ENCODE measurements at places on chromosomes 3 and 15.

GRCh38 chr3:185717121-185717520 is 107.7 kb downstream of the IGF2BP2 start:
- no peak for DNase-seq

DNA sequence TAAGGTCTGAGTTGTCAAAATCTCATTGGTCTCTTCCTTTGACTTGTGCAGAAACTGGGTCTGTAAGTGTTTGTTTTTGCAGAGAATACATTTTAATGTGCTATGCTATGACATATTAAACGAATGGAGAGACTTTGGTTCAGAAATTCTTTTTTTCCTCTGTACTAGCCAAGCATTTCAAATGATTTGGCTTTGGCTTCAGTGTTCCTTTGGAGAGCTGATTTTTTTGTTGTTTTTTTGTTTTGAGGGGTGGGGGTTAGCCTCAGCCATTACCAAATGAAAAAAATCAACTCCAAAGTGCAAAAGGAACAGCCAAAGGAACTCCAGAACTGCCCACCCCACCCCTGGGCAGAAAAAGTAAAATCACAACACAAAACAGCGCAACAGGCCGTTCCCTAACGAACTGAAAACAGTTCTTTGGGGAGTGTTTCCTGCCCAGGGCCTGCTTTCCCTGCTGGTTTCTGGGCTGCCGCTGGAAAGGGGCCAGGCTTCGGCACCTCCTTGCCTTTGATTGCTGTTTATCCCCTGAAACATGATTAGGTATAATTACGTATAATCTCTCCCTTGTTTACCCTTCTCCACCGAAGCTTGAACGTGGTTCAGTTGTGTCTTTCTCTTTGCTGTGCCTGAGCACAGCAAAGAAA is 57.6 kb upstream of the NEO1 start:
- no peak for DNase-seq

DNA sequence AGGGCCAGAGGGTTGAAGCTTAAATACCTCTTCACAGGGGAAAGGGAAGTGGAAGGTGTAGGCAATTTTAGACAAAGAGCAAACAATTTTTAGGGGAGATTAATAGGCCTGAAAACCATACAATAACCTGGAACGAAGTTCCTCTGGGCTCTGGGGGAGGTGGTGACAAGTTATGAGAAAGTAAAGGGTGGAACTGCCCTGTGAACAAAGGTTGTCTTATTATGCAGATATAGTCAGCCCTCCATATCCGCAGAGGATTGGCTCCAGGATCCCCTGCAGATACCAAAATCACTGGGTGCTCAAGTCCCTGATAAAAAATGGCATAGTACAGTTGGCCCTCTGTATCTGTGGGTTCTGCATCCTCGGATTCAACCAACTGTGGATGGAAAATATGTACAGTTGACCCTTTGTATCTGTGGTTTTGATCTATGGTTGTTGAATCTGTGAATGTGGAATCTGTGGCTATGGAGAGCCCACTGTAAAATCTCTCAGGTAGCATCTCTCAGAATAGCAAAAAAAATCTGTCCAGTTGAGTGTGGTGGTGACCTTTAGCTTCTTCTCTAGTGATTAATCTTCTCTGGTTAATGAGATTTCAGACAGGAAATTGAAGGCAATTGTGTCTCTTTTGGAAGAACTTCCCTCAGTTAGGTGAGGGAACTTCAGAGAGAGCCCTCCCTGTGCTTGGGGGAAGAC is 40.2 kb downstream of the CLEC3B start:
- DNase-seq, result no peak

DNA sequence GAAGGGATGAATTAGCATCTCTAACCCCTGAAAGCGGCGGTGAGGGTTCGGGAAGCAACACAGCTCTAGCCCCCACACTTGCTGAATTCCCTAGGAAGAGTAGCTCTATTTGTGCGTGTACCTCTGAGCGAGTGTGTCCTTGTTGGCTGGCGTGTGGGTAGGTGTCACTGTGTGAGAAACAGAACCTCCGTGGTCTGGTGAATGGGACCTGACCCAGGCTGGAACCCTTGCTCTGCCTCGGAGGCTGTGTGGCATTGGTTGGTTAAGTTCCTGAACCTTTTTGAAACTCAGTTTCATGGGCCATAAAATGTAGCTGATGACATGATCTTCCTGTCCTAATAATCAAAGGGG is 414 bp upstream of the TMEM115 start:
- no peak for DNase-seq

DNA sequence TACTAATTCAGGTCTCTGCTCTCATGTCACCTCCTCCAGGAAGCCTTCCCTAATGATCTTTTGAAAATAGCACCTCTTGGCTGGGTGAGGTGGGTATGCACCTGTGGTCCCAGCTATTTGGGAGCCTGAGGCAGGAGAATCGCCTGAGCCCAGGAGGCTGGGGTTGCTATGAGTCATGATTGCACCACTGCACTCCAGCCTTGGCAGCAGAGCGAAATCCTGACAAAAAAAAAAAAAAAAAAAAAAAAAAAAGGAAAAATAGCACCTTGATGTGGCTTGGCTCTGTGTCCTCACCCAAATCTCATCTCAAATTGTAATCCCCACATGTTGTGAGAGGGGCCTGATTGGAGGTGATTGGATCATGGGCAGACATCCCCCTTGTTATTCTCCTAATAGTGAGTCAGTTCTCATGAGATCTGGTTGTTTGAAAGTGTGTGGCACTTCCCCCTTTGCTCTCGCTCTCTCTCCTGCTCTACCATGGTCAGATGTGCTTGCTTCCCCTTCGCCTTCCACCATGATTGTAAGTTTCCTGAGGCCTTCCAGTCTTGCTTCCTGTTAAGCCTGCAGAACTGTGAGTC is 11.2 kb upstream of the RNU6-1 start:
- DNase-seq, result no peak

GRCh38 chr3:40653001-40653400 is 128.2 kb downstream of the ZNF621 start:
- no peak for DNase-seq

DNA sequence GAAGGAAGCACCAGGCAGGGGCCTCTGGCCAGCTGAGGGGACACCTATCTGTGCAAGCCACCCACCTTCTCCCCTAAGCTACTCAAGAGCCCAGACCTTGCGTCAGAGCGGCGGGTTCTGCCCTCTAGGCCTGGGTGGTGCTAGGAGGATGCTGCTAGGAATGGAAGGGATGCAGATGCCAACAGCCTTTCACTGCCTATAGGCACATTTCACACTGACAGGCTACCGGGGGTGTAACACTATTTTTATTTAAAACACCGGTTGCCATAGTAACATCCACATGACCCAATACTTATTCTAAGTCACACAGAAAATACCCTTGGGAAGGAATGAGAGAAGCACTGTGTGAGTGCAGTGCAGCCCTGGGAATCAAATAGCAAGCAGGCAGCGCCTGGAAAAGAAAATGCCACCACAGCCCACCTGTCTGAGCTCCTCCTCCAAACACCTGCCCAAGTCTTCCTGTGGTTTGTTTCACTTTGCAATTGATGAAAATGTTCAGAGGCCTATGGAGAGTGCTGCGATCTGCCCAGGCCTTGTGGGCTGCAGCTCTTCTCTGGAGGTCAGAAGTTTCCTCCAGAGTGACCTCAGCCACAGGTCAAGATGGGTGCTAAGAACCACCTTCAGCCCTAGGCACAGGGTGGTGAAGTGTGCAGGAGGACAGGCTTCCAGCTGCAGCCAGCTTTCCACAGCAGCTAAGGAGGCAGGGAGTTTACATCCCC is 113.5 kb upstream of the TOPAZ1 start:
- no peak for DNase-seq
